ENCODE measurements at places on chromosomes 6 and 20.

GRCh38 chr6:125919618-125920017 is 37.0 kb upstream of the HINT3 start:
- no peak for DNase-seq

GRCh38 chr6:145814035-145814500 is 527 bp downstream of the FBXO30 start:
- peak; percentile 4 for DNase-seq

DNA sequence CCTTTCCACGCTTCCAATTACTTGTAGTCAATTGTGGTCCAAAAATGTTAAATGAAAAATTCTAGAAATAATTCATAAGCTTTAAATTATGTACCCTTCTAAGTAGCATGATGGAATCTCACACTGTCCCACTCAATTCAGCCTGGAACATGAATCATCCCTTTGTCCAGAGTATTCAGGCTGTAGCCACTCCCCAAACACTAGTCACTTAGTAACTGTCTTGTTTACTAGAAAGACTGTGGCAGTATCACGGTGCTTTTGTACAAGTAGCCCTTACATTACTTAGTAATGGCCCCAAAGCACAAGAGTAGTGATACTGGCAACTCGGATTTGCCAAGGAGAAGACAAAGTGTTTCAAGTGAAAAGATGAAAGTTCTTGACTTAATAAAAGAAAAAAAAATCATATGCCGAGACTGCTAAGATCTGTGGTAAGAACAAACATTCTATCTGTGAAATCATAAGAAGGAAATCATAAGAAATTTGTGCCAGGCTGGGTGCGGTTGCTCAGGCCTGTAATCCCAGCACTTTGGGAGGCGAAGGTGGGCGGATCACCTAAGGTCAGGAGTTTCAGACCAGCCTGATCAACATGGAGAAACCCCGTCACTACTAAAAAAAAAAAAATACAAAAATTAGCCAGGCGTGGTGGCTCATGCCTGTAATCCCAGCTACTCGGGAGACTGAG is 168.5 kb upstream of the SIM1 start:
- no peak for DNase-seq

DNA sequence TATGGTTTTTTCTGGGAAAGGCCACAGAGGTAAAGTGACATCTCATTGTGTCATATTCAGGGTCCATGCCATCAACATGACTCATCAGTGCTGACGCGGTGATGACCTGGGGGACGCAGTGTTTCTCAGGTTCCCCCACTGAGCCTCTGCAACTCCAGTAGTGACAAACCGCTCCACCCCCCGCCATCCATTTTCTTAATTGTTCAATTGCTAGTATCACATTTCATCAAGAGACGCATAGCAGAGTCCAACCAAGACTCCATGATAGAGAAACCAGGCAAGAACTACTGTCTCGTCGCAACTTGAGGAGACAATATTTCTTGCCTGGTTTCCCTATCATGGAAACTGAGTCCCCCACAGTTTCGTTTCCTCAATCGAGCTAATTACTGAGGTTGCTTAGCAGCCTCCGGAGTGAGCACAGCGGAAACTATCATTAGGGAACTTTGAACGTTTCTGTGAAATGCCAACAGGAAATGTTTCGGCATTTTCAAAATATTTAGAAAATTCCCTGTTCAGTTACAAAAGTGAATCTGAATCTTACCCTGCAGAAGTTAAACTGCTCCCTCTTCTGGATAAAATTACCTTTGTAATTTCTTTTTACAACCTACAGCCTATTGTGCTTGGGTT is 12.2 kb upstream of the SERPINB1 start:
- DNase-seq: peak; percentile 62

DNA sequence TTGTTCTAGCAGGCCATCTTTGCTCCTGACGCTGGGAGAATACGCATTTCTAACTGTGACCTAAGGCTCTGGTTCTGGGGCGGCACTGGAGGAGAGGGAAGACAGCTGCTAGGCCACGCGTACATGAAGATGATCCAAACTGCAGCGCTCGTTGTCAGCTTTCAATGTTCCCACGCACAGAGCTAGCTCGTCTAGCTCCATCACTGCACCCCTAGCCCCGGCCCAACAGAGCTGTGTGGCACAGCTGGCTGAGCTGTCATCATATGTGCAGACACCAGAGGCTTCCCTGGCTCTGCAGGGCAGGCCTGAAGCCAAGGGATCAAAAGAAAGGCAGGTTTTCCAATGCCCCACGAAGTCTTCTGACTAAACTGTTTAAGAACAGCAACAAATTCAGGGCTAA is 124.7 kb downstream of the IRF4 start:
- DNase-seq: no peak

DNA sequence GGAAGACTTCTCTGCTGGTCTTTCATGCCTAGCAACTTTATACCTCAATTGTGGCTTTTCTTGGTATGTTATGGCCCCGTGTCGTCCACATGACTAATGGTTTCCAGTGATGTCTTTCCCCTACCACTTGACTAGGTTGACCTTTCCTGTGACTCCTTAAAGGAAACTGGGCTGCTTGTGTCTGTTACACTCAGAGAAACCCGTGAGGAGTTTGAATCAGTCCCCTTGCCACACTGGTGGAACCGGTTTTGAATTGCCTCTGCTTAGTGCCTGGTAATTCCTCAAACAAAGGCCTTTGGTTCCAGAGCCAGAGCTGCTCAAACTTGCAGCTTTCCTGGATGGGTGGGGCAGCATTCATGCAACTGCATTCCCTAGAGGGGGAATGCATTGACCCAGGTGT is 21.9 kb downstream of the ECT2L start:
- DNase-seq: no peak

- DNase-seq: no peak
Observed at GRCh38 chr6:16126056-16126455, 2.8 kb upstream of the MYLIP start.

- DNase-seq: no peak
Observed at GRCh38 chr6:28884423-28885131, 39.2 kb downstream of the TRIM27 start.

DNA sequence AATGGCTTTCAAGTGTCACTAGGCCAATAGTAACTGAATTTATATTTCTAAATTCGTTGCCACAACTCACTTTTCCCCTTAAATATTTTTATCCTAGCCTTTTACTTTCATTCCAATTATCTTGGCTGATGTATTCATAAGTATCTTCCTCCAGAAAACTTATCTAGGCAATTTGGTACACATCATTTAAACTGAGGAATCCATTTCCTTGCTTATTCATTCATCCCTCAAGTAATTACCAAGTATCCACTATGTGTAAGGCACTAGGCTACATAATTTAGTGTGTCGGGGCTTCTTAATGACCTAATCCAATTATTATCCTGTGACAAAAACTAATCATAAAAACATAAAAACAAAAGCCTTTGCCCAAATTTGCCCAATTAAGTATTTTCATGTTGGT is 258.3 kb upstream of the TCF21 start:
- DNase-seq: no peak

DNA sequence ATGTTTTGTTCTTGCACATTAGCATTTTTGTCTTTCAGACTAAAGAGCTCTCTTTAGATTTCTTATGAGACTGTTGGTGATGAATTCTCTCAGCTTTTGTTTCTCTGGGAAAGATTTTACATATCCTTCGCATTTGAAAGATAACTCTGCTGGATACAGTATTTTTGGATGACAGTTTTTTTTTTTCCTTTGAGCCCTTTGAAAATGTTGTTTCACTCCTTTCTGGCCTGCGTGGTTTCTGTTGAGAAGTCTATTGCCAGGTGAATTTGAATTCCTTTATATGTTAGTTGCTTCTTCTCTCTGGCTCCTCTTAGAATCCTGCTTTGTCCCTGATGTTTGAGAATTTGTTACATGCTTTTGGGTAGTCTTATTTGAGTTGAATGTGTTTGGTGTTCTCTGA is 22.2 kb upstream of the KIAA1586 start:
- no peak for DNase-seq

- DNase-seq: no peak
Observed at GRCh38 chr6:163332575-163332974, 81.9 kb upstream of the QKI start.

DNA sequence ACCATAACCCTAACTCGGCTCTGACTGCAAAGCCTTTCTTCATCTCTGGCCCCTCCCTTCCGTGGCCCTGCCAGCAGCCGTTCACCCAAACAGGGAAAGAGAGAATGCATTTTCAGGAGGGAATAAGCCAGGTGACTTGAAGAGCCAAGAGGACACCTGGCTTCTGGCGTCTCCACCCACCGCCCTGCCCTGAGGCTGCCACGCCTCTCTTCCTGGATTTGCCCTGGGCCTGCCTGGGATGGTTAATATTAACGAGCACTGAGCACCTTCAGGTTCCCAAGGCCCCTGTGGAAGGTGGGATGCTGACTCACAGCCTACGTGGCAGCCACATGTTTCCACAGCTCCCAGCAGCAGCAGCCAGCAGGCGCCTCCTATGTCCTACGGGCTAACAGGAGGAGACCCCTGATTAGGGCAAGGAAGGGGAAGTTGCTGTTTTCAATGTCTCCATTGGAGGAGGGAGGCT is 138.0 kb upstream of the RREB1 start:
- DNase-seq: no peak

DNA sequence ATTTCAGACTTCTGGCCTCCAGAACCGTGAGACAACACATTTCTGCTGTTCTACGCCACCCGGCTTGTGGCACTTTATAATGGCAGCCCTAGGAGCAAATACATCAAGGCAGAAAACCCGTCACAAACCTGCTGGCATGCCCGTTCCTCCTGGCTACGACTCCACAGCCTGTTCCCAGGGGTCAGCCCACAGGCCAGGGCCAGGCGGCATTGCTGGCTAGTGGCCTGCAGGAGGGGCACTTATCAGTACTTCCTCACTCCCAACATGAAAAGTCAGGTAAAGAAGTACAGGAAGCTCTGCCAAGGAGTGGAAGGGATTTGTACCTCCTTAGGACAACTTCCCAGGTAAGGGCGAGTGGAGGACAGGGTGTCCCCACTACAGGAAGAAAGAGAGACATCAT is 223.1 kb upstream of the AGPAT4 start:
- no peak for DNase-seq

DNA sequence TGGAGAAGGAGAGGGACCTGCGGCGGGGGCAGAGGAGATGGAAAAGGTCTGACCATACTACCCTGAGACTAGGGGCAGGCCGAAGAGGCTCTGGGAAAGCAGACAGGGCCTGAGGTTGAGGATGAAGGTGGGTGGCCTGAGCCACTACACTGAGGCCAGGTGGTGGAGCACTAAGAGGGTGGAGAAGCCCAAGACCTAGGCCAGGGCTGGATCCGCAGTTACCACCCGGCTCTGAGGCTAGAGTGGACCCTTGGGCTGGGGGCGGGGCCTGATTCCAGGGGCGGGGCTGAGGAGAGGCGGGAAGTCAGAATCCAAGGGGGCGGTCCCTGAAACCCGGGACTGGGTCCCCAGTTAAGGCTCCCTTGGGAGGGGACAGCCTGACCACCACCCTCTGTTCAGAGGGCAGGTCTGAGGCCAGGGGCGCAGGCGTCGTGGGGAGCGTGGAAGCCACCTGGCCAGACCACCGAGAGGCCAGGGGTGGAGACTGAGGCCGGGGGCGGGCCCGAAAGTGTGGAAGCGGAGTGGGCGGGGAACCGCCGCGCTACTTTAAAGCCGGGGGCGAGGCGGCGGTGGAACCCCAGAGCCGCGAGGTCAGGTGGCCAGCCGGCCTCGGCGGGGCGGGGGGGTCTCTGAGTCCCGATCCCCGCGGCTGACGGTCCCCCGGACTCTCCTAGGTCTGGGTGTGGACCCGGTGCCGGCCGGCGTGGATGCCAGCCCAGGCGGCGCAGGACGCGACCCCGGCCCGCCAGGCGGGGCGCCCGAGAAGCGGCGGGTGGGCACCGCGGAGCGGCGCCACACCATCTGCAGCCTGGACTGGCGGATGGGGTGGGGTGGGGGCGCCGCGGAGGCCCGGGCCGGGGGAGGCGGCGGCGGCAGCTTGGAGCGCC is 8.3 kb downstream of the CCM2L start:
- DNase-seq: no peak

- no peak for DNase-seq
Observed at GRCh38 chr6:16316741-16317251, 78.4 kb downstream of the GMPR start.

DNA sequence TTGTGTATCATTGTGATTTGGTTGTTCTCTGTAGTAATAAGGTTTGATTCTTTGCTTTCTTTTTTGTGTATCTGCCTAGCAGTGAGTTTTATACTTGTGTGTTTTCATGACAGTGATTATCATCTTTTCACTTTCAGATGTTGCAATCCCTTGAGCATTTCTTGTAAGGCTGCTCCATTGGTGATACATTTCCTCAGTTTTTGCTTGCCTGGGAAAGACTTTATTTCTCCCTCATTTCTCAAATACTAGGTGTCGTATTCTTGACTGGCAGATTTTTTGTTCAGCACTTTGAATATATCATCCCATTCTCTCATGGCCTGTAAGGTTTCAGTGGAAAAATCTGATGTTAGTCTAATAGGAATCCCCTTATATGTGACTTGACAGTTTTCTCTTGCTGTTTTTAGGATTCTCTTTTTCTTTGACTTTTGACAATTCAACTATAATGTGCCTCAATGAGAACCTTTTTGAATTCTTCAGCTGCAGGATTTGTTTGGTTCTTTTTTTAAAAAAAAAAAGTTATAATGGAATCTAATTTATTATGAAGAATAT is 31.1 kb upstream of the NUP153 start:
- DNase-seq: no peak

DNA sequence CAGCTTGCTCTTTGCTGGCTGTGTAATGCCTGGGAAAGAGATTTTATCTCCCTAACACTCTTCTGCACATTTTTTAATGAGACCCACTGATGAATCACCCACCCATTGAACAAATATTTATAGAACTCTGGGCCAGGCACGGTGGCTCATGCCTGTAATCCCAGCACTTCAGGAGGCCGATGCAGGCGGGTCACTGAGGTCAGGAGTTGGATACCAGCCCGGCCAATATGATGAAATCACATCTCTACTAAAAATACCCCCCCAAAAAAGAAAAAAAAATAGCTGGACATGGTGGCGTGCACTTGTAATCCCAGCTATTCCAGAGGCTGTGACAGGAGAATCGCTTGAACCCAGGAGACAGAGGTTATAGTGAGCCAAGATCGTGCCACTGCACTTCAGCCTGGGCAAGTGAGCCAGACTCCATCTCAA is 82.1 kb upstream of the SIRPA start:
- DNase-seq: no peak

DNA sequence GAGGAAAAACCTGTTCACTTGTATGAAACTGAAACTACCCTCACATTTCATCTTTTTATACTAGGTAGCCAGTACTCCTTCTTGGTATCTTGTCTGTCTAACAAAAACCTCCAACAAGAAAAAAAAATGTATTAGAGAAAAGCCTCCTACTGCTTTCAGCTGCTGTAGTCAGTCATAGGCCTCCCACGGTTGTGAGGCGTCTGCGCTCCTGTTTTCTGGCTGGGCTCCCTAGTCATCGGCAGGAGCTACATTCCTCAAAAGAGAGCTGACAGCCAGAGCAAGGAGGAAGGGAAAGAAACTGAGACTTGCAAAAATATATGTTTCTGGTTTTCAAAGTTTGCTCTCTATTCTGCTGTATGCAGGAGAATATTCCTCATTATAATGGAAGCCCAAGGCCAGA is 517.0 kb downstream of the LMBRD1 start:
- DNase-seq: no peak

DNA sequence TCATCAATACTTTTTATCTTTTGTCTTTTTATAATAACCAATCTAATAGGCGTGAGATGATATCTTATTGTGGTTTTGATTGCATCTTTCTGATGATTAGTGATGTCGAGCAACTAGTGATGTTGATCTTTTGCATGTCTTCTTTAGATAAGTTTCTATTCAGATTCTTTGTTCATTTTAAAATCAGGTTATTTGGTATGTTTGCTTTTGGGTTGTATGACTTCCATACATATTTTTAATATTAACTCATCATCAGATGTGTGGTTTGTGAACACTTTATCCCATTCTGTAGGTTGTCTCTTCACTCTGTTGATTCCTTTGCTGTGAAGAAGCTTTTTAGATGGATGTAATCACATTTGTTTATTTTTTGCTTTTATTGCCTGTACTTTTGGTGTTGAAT is 295.8 kb downstream of the BCKDHB start:
- no peak for DNase-seq
